ENCODE measurements at places on chromosomes 12 and 14.

DNA sequence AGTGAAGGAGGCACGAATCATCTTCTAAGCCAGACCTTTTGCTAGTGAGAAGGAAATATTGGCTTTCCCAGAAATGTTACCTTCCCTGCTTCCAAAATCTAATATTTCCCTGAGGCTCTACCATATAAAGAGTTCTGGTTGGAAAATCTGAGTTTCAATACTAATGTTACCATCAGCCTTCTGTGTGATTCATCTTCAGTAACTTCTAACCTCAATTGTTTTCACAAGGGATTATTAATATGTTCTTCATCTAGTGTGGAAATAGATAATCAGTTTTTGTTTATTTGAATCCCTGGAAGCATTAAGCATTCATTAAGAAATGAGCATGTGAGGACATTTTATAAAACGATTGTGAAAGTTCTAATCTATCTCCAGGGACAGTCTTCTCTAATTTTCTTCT lies 720.9 kb downstream of the AACS start:
- no peak for DNase-seq

GRCh38 chr12:101878243-101878821 lies 952 bp downstream of the DRAM1 start:
- DNase-seq: no peak

DNA sequence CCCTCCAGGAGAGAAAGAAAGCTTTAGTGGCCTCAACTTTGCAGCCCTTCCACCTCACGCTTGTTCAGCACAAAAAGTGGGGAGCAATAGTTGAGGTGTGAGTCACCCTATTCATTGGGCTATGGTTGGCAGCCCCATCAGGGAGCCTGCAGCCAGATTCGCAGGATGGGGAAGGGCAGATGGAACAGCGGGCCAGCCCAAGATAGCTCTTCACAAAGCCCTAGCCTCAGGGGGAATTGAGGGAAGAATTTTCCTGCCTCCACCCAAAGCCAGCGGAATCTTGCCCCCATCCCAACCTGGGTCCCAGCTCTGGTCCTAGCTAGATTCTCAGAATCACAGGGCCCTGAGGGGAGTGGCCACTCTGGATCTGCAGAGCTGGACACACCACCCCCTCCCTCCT lies 3.6 kb upstream of the KRT5 start:
- DNase-seq: no peak

- no peak for DNase-seq
Observed at GRCh38 chr12:112341046-112341825, 41.0 kb downstream of the HECTD4 start.

DNA sequence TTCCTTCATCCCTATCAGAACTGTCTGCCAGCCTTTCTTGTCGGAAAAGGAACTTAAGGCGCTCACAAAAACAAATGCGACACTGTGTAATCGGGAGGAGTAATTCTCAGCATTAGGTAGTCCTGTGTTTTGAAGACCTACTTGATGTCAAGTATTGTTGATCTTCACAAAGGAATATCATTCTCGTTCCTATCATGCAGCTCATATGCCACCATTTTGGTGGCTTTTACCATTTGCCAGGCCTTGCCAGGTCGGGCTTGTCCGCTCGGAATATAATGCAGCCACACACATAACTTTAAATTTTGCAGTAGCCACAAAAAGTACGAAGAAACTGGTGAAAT lies 903 bp upstream of the PPP4R3A start:
- no peak for DNase-seq

GRCh38 chr12:117036547-117036946 lies 62.7 kb downstream of the TESC start:
- no peak for DNase-seq

DNA sequence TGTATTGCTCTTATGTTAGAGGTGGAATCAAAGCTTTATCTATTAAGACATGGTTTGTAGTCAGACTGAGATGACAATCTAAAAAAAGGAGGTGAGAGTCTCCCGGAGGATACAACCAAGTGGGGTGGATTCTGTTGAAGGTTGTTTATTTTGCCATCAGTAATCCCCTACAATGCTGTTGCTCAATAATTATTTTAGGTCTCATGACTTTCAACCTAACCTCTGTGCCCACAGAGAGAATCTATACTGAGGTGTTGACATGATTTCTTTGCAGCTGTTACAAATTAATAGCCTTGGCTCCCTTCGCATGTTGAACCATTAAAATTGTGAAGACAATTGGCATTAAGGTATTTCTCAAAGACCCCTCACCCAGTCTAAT lies 28.7 kb upstream of the FOS start:
- no peak for DNase-seq
